ENCODE measurements at places on chromosomes 7 and 10.

GRCh38 chr10:92014620-92015019, 91.0 kb downstream of the BTAF1 start:
- no peak for DNase-seq

DNA sequence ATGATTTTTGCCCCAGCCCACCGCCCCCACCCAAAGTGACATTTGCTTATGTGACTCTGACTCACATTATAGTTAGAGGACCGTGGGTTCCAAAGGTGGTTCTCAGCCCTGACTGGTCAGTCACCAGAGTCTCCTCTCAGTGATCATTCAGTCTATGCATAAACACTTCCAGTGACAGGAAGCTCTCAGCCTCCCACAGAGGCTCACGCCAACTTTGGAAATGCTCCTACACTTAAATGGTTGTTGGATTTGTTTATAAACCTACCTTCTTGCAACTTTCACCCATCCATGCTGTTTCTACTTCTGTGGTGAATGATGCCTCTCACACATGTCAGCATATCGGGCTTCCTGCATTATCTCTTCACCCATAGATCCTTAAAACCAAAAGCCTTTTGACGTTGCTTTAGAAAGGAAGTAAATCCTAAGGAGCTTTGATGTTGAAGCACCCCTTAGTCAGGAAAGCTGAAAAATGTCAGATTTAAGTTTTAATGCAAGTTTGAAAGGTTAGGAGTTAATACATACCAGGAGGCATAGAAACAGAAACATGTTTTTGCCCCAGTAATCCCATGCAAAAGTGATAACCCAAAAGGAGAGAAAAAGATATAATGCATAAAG, 46.5 kb upstream of the FGL2 start:
- no peak for DNase-seq

DNA sequence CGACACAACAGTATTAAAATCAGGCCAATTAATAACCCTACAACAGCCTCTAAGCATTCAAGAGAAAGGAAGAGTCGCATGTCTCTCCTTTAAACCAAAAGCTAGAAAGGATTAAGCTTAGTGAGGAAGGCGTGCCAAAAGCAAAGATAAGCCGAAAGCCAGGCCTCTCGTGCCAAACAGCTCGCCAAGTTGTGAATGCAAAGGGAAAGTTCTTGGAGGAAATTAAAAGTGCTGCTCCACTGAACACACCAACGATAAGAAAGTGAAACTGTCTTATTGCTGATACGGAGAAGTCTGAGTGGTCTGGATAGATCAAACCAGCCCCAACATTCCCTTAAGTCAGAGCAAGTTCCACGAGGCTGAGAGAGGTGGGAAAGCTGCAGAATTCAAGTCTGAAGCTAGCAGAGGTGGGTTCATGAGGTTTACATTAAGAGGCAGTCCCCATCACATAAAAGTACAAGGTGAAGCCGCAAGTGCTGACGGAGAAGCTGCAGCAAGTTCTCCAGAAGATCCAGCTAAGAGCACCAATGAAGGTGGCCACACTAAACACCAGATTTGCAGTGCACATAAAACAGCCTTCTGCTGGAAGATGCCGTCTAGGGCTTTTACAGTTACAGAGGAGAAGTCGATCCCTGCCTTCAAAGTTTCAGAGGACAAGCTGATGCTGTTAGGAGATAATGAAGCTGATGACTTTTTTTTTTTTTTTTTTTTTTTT, 194.8 kb downstream of the MAD1L1 start:
- peak; percentile 28 for DNase-seq

DNA sequence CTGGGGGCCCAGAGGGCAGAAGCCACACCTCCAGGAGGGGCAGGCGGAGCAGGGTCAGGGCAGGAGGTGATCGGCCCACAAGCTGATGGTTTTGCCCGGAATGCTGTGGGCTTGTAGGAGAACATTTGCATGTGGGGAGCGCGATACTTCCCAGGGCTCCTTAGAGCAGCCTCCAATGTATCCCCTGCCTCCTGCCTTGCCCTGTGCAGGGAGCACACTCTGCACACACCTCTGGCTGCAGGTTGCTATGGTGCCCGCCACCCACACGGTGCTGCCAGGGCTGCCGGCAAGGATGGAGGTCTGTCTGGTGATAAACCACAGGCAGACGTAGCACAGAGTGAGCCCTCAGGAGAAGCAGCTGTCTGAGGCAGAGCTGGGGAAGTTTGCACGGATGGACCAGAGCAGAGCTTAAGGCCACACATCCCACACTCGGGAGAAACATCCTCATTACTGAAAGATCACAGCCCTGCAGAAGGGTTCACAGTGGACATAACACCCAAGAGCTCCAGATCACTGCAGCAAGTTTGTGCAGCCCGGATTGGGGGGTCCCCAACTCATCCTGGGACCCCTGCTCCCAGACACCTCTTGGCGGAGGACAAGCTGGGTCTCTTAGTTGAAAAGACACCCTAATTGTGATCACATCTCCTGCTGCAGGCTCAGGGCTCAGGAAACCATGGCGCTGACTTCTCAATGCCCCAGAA, 41.8 kb downstream of the VIPR2 start:
- DNase-seq: peak; percentile 22

- DNase-seq: no peak
These were observed 239.2 kb upstream of the GLI3 start for GRCh38 chr7:42476255-42476654.

GRCh38 chr10:5573319-5573950, 48.7 kb downstream of the CALML3 start:
- DNase-seq: no peak

DNA sequence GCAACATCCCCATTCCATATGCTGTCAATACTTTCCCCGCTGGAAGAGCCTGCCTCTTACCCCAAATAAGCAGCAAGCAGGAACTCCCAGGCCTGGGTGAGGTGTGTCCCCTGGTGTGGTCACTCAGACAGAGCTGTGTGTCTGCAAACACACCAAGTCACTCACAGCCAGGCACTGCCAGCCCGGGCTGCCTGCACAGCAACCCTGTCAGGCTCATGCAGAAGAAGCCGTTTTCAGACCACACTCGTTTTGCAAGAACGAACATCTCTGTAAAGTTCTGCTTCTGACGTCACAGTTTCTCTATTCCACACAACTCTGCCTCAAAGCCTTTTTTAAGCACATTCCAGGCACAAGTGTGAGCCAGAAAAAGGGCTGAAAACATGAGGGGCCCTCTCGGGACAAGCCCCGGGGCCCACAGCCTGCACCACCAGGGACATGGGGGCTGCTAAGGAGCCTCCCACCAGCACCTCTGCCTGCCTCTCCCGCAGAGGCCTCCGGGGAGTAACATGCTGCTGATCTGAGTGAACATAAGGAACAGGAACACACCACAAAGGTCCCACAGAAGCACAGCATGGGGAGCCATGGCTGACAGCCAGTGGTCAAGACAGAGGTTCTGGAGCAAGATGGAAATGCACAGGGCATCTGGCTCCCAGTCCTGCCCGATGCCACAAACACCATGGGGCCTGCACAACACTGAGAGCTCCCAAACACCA, 11.4 kb downstream of the PTPRN2 start:
- no peak for DNase-seq

DNA sequence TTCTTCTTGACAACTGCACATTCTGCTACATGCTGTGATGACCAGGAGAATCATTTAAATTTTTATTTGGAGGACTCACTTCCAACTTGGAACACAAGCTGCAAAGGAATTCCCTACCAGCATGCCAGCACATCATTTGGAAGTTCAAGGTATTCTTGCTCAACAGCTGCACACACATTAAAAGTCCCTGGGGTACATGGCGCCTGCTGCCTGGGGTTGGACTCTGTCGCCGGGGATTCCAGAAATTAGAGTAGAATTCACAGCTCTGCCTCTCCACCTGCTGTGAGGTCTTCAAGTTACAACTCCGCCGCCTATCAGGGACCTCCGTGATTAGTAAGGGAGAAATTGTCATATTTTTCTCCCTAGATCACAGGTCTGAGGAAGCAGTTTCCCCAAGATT, 1.1 kb downstream of the ZNF32 start:
- no peak for DNase-seq

DNA sequence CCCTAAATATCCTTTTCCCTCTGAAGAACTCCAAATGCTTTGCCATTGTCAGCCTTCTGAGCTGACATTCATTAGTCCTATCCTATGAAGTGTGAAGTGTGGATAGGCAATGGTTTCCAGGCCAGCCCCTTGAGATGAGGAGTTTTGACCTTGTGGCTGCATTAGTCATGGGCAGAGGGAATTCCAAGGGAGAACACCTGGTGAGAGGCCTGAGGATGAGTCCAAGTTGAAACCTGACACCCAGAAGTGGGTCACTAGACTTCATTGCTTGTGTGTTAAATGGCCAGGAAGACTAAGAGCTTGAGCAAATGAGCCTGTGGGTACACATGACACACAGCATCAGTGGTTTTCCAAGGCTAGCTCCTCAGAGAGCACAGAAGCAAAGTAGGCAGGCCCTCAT, 260.8 kb downstream of the SKAP2 start:
- DNase-seq: no peak

- no peak for DNase-seq
These were observed 11.0 kb downstream of the ZNF713 start for GRCh38 chr7:55898287-55898686.

DNA sequence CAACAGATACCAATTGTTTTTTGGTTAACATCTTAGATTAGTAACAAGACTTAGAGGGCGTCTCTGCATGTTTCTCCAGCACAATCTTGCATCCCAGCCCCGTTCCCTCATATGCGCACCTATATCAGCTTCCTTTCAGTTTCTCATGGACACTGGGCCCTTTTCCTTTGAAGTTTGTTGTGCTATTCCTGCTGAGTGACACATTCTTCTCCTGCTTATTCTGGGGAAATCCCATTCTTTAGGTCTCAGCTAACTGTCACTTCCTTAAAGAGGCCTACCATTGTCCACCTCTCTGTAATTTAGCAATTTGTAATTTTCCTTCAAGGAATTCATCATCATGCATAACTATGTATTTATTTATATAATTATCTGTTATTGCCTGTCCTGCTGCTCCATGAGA, 110.3 kb upstream of the STEAP1B start:
- DNase-seq: no peak

DNA sequence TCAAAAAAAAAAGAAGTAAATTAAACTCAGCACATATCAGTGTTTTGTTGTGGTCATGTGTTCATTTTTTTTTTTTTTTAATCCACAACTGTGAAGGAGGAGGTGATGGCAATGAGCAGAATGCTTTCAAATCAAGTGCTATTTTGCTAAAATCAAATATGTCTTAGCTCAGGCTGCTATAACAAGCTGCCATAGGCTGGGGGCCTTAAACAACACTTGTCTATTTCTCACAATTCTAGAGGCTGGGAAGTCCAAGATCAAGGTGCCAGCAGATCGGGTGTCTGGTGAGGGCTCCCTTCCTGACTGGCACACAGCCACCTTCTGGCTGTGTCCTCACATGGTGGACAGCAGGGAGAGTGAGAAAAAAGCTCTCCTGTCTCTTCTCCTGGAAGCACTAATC, 203.9 kb downstream of the FAM107B start:
- DNase-seq: no peak

DNA sequence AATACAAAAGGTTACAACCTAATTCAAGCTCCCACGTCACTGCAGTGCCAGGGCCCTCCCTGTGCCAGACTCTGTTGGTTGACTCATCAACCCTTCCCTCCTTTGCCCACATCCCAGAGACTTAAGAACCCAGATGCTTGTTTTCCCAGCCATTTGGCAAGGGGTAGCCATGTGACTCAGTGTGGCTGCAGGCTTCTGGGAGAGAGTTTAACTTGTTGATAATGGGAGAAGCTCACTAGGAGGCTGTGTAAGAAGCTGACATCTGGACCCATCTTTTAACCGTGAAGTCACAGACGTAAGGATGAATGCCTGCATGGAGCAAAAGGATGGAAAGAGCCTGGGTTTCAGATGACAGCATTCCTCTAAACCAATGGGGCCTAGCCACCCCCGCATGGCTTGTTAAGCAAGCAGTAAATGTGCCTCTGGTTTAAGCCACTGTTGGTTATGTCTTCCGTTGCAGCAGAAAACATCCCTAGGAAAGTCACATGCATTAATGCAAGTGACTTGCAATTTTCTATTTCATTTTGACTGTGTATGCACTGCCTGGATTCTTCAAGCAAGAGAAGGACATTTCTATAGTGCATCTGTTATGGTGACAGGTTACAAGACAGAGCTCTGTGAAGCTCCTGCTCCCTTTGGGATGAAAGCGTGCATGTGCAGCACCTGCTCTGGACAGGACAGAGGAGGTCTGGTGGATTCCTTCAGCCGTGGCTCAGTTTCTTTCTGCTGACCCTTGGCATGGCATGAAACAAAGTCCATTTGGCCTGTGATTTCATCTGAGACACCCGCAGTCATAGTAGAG, 57.5 kb upstream of the CREB5 start:
- DNase-seq: no peak

GRCh38 chr10:128040096-128040495, 86.1 kb downstream of the MKI67 start:
- no peak for DNase-seq
